Naive thymus-derived CD4-positive, alpha-beta T cell (primary cell): ENCODE measurements at places on chromosomes 12 and 14. TPM values are rescaled to one million over a fixed set of nuclear protein-coding genes. Genes with fewer than 3 reads are reported as not detected.

Gene C3AR1
- polyA plus RNA-seq, result 0.54 TPM

Gene SMCO2
- polyA plus RNA-seq, result not detected

Gene SART3
- 49.2 TPM for polyA plus RNA-seq

Gene RIC8B
- 11.4 TPM for polyA plus RNA-seq

Gene PTPN6
- polyA plus RNA-seq, result 387 TPM

Gene OR6C68
- not detected for polyA plus RNA-seq

Gene PSMD9
- polyA plus RNA-seq, result 92.6 TPM

Gene NRXN3
- not detected for polyA plus RNA-seq

Gene CPNE8
- 0.77 TPM for polyA plus RNA-seq

Gene GLI1
- not detected for polyA plus RNA-seq

Gene TAS2R13
- polyA plus RNA-seq, result not detected

Gene CLEC9A
- polyA plus RNA-seq, result not detected

Gene KLRC3
- polyA plus RNA-seq, result not detected

Gene SLC38A4
- not detected for polyA plus RNA-seq

Gene POTEM
- polyA plus RNA-seq, result not detected

Gene FAM181A
- not detected for polyA plus RNA-seq

Gene HNF1A
- not detected for polyA plus RNA-seq

Gene ANG
- polyA plus RNA-seq, result not detected

Gene C12orf60
- polyA plus RNA-seq, result 1.5 TPM

Gene ATP2A2
- polyA plus RNA-seq, result 2.5 TPM

Gene REM2
- polyA plus RNA-seq, result 1.4 TPM

Gene GALNT8
- polyA plus RNA-seq, result 0.06 TPM

Gene VSX2
- not detected for polyA plus RNA-seq

Gene HOXC11
- polyA plus RNA-seq, result not detected

Gene GUCY2C
- polyA plus RNA-seq, result not detected

Gene ABCD2
- 7.1 TPM for polyA plus RNA-seq

Gene FSCB
- polyA plus RNA-seq, result not detected

Gene ZNF385A
- 0.78 TPM for polyA plus RNA-seq
